ENCODE measurements at places on chromosomes 7 and 10.

DNA sequence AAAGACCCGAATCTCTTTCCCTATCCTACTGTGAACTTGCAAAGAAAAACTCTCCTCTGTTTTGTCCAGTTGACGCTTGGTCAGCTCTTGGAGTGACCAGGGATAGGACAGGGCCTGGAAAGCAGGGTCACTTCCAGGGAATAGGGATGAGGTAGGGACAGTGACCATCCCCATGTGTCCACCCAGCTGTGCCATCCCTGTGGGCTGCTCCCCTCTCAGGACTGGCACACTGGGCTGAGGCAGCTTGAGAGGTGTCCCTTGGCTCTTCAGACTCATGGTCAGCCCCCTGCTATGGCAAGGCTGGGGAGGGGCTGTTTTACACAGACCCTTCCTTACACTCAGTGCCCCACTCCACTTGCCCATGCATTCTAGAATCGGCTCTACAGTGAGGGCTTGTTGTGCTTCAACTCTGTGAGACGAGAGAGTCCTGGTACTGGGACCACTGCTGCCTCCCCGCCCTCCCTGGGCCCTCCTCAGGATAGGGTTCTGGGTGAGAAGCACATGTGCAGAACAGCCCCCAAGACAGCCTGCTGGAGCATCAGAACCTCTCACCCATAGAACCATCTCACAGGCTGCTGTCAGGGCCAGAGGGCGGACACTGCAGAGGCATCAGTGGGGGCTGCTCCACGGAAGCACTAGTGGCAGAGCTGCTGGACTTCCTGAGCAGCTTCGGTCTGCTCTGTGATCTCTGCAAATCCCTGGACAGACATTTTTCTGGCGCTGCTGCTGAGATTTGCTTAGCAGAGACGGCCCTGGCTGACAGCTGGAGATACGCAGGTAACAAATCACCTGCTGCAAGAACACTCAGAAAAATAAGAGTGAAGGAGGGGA, 202.8 kb upstream of the CXCL12 start:
- no peak for DNase-seq

DNA sequence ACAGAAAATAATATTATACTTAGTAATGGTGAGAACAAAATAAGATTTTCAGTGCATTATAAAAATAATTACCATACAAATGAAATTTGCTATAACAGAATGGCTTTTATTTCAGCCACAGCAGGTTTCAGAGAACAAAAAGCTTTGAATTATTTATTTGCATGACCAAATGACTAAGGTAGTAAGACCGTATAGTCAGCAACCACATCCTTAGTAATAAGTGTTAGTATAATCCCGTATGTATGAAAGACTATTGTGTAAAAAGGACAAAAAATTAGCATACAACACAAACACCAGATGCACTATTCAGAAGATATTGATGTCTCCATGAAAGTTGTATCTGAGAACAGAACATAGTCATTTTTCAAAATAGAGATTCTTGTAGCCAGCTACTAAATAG, 12.2 kb downstream of the PDZD8 start:
- DNase-seq: no peak

DNA sequence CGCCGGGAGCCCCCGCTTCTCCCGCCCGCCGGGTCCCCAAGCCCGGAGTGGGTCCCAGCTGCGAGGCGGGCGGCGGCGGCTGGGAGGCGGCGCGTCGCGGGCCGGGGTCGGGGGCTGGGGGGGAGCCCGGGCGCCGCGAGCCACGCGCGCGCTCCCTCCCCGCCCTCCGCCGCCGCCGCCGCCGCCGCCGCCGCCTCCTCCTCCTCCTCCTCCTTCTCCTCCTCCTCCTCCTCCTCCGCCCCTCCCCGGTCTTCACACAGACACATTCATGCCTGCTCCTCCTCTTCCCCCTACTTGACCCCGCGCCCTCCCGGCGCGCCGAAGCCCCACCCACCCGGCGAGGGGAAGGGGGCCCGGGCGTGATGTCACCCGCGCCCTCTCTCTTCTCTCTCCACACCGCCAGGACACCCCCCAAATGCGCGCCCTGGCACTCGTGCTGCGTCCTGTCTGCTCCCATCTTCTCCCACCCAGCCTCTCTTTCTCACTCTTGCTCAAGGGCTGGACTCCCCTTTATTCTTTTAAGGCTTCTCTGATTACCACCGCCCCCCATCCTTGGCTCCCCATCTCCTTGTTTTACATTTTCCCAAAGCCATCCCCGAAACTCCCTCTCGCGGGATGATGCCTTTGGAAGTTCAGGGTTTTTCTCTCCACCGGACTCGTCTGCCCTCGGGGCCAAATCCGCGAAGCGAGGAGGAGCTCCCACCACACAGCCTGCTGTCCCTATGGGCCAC, 967 bp upstream of the GLI3 start:
- DNase-seq: no peak

DNA sequence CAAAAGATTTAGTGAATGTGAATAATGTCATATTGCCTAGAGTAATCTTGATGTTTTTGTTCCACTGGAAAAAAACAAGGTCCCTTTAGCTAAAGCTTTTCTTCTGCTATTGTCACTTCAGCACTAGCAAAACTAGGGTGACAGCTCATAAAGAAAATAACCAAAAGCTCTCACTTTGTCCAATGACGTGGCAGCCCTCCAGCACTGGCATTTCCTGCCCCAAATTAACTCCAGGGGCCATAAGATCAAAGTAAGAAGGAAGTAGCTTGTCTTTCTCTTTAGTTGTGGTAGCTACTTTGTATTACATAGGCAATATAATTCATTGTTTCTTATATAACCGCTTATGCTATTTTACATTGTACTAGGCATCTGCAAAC, 47.3 kb downstream of the LRRN3 start:
- peak; percentile 65 for DNase-seq

- peak; percentile 93 for DNase-seq
Measured at GRCh38 chr7:40717242-40717641, 582.4 kb downstream of the SUGCT start.

DNA sequence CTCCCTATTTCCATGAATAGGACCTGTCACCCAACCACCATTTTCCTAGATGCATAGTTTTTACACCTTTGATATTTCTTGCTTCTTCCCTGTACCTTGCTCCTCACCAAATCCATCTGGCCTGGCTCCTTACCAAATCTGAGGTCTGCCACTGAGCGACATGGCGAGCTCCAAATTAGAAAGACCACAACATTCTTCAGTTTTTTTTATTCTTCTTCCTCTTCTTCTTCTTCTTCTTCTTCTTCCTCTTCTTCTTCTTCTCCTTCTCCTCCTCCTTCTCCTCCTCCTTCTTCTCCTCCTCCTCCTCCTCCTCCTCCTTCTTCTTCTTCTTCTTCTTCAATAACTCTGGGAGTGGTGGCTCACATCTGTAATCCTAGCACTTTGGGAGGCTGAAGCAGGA, 7.1 kb downstream of the CPED1 start:
- DNase-seq: no peak

- no peak for DNase-seq
Measured at GRCh38 chr7:73740771-73741170, 2.2 kb upstream of the ABHD11 start.

DNA sequence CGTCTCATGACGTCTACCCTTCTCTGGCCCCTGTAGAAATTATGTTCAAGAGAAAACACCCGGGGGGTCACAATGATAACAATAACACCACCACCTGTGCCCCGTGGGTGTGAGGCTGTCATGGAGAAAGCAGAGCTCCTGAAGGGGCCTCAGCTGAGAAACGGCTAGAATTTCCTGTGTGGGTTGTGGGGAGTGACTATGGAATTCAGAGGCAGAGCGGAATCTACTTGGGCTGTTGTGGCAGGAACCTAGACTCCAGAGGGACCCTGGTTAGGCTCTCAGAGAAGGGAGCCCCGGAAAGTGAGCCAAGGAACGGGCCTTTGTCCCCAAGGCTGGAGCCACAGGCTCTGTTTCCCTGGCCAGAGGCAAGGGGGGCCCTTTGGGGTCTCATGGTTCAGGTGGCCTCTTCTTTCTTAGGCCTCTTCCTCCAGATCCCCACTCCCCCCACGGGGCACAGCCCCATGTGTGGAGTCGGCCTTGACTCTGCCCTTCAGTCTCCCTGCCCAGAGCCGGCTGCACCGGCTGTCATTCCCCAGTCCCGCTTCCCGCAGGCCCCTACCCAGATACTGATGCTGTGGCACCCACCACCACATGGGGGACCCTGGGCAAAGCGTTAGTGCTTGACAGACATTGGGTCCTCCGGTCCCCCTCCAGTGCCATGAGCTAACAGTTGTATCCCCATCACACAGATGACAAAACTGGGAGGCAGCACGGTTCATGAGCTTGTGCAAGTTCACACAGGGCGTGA, 6.5 kb upstream of the GIMAP8 start:
- no peak for DNase-seq

DNA sequence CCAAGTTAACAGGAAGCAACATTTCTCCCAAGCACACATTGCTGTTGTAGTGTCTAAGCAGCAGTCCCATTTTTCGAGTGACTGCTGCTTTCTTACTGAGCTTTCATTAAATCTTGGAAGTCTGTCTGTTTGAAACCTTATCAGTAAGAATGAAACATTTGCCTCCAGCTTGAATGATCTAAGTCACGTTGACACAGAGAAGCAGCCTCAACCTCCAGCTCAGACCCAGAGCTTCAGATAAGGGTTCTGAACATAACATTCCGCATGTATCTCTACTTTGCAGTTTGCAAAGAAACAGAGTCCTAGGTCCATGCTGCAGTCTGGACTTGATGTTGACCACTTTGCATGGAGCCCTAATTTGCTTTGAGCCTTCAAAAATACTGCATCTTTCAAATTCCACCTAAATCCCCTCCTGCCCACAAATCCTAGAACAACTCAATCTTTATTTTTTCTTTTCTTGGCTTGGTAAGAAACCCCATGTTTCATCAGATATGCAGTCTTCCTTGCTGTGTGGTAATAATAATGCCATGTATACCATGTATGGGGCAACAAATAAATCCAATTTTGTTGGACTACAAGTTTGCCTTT, 698.7 kb upstream of the IGFBP3 start:
- no peak for DNase-seq

DNA sequence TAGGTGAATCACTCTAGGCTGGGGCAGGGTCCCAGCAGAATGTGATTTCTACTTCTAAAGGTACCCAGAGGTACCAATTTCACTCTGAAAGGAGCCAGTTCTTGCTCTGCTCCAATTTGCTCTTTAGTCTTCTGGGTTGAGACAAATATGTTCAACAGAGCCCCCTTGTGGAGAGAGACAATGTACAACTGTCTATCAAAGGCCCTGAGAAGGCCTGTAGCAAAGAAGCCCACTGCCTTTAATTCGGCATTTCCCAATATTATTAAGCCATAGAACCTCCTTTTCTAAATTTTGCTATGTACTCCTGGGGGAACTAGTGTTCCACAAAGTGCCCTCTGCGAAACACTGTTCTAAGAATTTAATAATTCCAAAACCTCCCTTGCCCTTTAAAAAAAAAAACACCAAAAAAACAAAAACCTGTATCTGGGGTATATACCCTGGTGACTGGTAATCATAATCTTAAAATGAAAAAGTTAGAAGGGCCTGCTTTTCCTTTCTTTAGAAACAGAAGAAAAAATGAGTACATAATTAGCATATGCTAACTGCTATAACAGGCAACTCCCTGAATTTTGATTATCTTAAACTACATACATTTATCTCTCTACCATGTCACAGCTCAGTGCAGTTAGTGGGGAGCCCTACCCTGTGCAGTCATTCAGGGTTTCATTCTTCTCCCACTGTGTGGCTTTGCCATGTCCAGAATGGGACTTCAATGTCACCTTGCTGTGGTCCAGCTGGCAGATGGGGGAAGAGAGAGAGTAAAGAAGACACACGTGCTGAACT, 160.9 kb upstream of the BMPER start:
- no peak for DNase-seq

GRCh38 chr7:22853674-22854157, 31.1 kb upstream of the TOMM7 start:
- DNase-seq: no peak

GRCh38 chr10:54009672-54010071, 791.4 kb downstream of the PCDH15 start:
- DNase-seq: no peak

DNA sequence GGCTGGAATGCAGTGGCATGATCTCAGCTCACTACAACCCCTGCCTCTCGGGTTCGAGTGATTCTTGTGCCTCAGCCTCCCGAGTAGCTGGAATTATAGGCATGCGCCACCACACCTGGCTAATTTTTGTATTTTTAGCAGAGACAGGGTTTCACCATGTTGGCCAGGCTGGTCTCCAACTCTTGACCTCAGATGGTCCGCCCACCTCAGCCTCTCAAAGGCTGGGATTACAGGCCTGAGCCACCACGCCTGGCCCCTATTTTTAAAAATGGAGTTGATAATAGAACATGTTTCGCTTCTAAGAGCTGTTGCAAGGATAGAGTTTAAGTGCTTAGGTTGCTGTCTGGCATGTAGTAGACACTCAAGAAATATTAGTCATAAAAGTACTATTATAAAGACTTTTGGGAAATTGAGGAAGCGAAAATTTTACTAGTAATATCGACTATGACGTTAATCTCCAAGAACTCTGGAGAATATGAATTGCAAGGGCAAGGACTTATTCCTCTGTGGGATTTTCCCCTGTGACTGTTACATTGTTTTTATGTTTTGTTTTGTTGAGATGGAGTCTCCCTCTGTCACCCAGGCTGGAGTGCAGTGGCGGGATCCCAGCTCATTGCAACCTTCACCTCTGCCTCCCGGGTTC, 7.9 kb downstream of the GTF2I start:
- no peak for DNase-seq
